Lung microvascular endothelial cell (primary cell): ENCODE measurements at places on chromosomes 1 and 21.

DNA sequence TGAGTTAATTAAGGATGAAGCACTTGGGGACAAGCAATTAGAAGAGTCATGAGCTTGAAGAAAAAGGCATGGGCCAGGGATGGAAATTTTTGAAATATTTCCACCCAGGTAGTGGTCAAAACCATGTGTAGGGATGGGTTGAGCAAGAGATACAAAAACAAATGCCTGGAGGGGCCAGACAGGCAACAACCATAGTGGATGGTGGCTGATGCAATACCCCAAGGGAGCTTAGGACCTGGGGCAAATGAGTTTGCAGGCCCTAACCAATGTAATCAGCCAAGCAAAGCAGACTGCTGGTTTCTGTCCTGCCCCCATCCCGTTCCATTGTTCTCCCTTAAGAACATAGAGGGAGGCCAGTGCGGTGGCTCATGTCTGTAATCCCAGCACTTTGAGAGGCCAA lies 119.1 kb upstream of the FGGY start:
- no peak for DNase-seq

DNA sequence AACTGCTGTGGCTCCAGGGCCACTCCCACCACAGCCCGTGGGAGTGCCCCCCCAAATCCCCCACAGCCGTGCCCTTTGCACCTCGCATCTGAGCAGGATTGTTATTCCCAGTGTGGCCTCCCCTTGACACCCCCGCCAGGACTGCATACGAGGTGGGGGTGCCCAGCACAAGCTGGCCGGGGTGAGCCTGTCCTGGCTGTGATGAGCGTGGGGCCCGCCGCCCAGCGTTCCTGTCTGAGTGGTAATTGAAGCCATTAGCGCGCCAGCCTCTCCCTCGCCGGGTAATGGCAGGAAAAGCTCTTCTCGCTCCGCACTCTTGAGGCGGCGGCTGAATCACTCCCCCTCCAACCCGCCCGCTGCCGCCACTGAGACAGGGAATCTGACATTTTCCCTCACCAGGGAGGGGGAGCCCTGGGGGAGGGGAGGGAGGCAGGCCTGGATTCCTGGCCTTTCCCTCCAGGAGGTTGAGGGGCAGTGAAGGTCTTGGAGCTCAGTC lies 27.7 kb downstream of the PTPRF start:
- DNase-seq: no peak

GRCh38 chr1:210448297-210448892 lies 119.7 kb downstream of the HHAT start:
- DNase-seq: peak; percentile 60

GRCh38 chr1:99005537-99005942 lies 879 bp upstream of the PLPPR5 start:
- DNase-seq: no peak

- no peak for DNase-seq
Observed at GRCh38 chr1:109732390-109732881, 8.4 kb downstream of the GSTM3 start.

DNA sequence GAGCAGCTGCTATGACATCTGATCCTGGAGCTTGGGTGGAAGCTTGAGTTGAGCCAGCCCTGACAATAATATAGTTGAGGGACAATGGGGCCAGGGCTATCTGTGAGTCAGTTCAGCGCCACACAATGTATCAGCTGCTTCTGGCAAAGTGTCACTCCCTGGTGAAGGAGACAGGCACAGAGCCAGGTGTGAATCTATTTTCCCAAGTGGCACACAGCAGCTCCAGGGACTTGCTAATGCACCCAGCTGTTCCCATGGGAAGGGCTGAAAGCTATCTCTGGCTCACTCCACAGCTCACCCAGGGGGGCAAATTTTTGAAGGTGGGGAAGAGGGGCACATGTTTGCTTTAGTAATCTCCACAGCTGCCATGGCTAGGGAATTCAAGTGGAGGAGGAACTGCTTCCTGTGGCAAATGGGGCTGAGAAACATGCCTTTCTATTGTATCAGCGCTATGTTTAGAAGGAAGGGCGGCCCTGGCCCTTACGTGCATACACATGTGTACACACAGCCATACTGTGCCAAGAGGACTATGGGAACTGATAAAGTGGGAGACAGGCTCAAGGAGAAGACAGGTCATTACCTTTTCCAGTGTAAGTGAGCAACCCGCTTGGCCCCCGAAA lies 2.2 kb downstream of the CYB5R1 start:
- DNase-seq: no peak

DNA sequence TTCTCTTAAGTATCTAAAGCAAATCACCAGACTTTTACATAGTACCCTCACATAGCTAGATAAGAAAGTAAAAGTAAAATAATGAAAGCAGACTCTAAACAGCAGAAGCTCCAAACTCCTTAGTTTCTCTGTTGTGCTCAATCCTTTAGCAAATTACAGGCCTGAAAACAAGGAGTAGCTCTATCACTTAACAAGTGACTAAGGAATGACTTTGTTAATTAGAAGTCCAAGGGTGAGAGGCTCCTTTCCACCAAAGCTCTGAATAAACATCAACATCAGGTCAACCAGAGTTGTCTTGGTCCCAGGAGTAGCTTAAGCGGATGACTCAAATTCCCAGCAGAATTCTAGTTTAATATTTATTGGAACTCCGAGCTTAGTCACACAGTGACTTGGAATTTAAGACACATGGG lies 5.9 kb downstream of the NRIP1 start:
- no peak for DNase-seq

GRCh38 chr1:202165267-202165941 lies 5.0 kb upstream of the PTPN7 start:
- DNase-seq: no peak

- no peak for DNase-seq
Observed at GRCh38 chr1:19923953-19924346, 533 bp upstream of the PLA2G2E start.

- DNase-seq: no peak
Observed at GRCh38 chr21:41119901-41120300, 48.1 kb upstream of the BACE2 start.

DNA sequence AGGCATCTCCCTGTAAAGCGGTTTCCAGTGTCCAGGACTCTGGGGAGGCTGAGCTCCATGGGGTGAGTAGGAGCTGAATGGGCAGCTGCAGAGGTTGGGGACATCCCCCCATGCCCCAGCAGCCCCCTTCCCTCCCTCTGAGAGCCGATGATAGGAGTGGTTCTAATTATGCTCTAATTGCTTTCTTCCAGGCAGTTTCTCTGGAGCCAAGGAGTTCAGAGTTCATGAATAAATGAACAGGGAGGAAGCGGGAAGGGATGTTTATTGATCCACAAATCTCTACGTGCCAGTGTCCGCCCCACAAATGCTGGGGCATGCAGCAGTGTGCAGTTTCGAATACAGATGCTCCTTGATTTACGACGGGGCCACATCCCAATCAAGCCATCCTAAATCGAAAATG lies 15.6 kb downstream of the NKAIN1 start:
- no peak for DNase-seq

GRCh38 chr1:224493269-224493668 lies 58.7 kb upstream of the WDR26 start:
- DNase-seq: no peak

- no peak for DNase-seq
Observed at GRCh38 chr1:187408212-187409004, 579.7 kb downstream of the PLA2G4A start.

DNA sequence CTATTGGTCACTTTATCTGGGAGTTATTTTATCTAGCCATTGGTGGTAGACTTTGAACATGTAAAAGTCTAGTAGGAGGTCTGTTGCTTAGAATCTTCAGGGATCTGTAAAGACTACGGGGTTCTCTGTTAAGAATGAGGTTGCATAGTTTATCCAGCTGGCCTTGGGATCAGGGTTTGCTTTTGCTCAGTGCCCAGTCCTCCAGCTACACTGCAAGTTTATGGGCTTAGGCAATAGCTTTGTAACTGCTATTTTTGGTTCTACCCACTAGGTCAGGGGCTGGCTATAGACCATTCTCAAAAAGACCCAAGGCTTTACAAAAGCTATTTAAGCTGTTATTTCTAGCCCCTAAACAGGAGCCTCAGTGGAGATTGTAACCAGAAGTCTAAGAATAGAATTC lies 9.8 kb downstream of the SH3GLB1 start:
- DNase-seq: no peak

GRCh38 chr1:193944454-193944853 lies 758.0 kb upstream of the B3GALT2 start:
- DNase-seq: no peak
